Activated CD4-positive, alpha-beta T cell treated with anti-CD3 and anti-CD28 coated beads, Interleukin-2, amount 50 U/mL, for 48 hours (primary cell): ENCODE measurements at places on chromosomes 5 and 9.

DNA sequence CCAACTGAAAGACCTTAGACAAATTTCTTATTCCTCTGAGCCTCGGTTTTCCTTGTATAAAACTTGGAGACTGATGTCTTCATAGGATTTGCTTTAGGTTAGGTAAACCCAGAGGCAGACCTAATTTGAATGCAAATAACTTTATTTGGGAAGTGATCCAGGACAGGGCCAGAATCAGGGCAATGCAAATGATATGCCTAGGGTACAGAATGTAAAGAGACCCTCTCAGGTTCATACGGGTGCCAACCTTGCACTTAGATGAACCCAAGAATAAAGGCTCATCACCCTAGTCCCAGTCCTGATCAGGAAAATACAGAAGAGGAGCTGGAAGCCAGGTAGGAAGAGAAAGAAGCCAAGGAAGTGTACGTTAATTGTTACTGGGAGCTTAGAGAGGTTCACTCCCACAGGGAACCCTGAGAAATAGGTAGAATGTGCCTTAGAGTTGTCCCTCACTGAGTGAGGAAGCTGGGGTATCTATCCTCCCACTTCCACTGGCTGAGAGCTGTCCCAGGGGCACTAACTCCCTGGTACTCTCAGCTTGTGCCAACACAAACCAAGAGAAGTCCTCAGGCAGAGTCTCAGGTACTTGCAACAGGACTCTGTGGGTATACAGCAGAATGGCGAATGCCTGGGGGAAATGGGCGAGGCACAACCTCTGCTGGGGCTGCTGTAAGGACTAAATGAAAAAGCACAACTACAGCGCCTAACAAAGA is 3.1 kb upstream of the HK3 start:
- no peak for DNase-seq

DNA sequence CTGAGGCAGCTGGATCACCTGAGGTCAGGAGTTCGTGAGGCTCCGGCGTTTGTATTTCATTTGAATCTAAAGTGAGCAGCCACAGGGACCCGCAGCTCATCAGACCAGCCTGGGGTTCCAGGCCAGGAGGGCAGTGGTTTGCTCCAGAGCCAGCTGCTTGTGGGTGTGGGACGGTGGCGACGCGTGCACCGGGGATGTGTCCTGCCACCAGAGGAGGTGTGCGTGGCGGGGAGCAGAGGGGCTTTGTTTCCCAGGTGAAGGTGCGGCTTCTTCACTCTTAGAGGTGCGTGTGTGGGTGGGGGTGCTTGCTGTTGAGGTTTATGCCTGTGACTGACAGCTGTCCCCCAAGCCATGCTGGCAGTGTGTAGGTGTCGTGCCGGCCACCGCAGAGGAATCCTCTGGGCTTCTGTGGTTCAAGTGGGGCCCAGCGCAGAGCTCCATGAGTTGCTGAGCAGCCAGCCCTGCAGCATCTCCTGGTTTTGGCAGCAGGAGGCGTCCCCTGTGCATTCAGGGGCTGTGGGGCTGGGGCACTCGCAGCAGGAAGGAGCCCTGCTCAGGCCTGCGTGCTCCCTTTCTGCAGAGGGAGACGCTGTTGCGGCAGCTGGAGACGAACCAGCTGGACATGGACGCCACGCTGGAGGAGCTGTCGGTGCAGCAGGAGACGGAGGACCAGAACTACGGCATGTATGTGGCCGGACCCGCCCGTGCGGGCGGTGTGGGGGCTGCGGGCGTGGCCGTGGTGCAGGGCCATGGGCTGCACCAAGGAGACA is 6.9 kb upstream of the AJM1 start:
- DNase-seq, result no peak

- no peak for DNase-seq
These were observed 1.5 kb downstream of the FAM81B start for GRCh38 chr5:95392593-95393182.

- DNase-seq, result peak; percentile 30
These were observed 8.7 kb upstream of the NDUFB6 start for GRCh38 chr9:32581512-32582143.

DNA sequence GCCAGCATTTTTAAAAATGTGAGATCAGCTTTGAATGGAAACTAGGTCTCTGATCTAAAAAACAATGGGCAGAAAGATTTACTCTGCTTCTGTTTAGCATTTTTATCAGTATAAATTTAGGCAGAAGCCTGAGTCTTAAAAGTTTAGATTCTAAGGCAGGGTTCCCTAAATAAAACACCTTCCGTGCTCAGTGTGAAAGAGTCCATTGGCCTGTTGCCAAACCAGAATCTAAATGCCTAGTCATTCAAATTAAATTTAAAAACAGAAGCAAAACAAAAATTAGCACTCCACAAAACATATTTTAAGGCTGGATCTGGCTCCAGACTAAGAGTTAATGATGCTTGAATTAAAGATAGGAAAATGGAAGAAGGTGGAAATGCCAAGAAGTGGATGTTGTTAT is 4.5 kb downstream of the TYRP1 start:
- DNase-seq, result no peak

- DNase-seq, result no peak
These were observed 260.2 kb upstream of the PPP1R2B start for GRCh38 chr5:156589946-156590216.

DNA sequence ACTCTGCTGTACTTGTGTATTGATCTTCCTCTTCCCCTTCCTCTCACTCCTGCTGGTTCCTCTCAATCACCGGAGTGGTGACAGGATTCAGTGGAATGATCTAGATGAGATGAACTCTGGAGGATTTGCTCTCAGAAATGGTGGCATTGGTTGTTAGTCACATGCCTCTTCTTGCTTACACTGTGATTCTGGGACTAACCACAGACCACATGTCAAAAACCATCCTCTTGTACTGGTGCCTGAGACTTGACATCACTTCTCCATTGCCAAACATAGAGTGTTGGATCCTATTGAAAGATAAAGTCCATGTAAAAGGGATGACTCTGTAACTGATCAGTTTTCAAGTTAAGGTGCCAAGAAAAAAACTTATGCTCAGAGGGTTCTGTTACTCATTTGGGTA is 506.5 kb downstream of the DMAC1 start:
- no peak for DNase-seq

- no peak for DNase-seq
These were observed 110.7 kb downstream of the CFAP95 start for GRCh38 chr9:69931340-69931739.

- DNase-seq, result no peak
These were observed 140.1 kb downstream of the FBXL7 start for GRCh38 chr5:15640116-15640515.

- peak; percentile 67 for DNase-seq
These were observed 30.2 kb downstream of the EFCAB9 start for GRCh38 chr5:172223901-172224873.

GRCh38 chr5:57725658-57726504 is 243.3 kb upstream of the ACTBL2 start:
- DNase-seq, result no peak

DNA sequence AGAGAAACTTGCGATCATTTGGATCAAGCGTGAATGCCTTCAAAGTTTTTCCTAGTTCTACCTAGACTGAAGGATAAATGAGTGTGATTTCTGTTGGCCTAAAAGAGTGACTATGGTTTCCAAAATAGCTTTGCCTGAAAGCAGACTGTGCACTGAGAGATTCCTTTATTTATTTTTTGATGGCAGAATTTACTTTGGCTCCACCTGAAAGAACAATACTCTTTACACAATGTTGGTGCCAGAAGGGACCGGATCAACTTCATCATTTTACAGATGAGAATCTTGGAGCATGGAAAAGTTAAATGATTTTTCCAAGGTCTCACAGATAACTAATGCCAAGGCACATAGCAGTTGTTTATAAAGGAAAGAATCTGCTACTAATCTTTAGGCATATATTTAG is 199.6 kb downstream of the KCTD16 start:
- no peak for DNase-seq
